ENCODE measurements at places on chromosomes 3 and 15. TPM values are rescaled to one million over a fixed set of nuclear protein-coding genes. Genes with fewer than 3 reads are reported as not detected.

GRCh38 chr3:168024537-168024941 is 71.2 kb downstream of the GOLIM4 start:
- DNase-seq, result peak; percentile 13
- H3K36me3 ChIP-seq, result peaks cover 45% of the 10 kb centered on the region
- H3K27me3 ChIP-seq, result no peaks in the 10 kb centered on the region
- H3K4me1 ChIP-seq, result no peaks in the 10 kb centered on the region

DNA sequence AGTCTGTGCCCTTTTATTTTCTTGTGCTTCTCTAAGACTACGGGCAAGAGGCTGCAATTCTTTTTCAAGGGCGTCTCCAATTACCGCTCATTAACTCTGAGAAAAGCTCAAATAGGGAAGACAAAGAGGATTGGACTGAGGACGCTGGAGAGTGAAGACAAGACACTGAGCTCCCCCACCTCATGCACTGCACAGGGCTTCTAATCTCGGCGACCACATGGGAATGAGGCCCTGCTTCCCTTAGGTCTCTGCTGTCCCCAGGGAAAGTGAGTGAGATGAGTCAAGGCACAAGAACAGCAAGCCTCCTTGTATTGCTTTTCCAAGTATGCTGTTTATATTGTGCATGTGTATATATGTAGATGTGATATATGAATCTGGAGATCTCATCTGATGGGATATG is 392.2 kb upstream of the CFAP20DC start:
- DNase-seq, result no peak
- H3K4me3 ChIP-seq, result no peak overlapping the region

The AHSG gene
- 0.75 TPM for total RNA-seq

- DNase-seq, result no peak
- H3K4me1 ChIP-seq, result no peaks in the 10 kb centered on the region
- no peak overlapping the region for H3K27ac ChIP-seq
These were observed 15.3 kb upstream of the PRKCD start for GRCh38 chr3:53145713-53146080.

DNA sequence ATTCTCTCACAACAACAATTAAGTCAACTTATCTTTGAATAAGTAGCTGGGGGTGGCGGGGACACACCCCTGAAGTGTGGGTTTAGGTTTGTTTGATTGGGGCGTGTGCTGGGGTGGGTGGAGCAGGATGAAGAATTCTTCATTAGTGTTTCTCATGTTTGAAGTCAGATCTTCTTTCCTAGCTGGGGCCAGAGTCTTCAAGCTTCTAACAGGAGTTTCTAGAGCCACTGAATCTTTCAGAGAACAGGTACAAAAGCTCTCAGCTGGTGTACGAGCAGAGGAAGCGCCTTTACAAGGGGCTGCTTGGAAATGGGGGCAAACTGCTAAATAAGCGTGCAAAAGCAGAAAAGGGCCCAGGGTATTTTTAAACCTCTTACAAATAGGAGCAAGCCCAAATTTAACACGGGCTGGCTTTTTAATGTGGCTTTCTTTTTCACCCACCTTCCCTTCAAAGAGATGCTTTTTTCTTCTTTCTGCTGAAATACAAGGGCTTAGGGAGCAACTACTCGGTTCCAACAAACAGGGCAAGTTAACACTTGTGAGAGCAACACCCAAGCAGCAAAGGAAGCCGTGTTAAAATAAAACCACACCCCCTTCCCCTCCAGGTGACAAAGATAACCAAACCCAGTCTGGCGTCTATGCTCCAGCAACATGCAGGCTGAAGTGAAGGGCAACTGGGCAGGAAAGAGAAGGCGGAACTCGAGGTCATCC is 86.9 kb upstream of the RASGRP1 start:
- H3K27me3 ChIP-seq, result no peaks in the 10 kb centered on the region
- no peak overlapping the region for H3K27ac ChIP-seq
- H3K4me1 ChIP-seq, result no peaks in the 10 kb centered on the region
- DNase-seq, result no peak

The DPH3 gene
- total RNA-seq, result 15.5 TPM

DNA sequence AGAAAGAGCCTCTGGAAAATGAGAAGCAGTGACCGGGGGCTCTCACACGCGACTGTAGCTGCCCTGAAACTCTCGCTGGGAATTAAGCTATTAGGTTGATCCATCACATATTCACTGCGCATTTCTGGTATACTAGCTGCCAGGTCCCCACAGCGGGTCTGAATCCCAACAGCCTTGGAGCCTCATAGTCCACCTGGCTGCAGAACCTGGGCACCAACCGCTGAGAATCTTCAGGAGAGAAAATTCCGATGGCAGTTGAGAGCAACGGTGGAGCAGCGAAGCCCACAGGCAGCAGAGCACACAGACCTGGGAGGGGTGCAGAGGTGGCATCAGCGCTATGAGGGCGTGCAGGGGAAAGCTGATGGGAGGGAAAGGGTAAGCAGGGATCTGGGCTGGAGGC is 75.1 kb downstream of the FAM174B start:
- peaks cover 30% of the 10 kb centered on the region for H3K4me1 ChIP-seq
- no peaks in the 10 kb centered on the region for H3K36me3 ChIP-seq
- no peak overlapping the region for H3K4me3 ChIP-seq
- H3K27me3 ChIP-seq, result no peaks in the 10 kb centered on the region
- no peak for DNase-seq
- no peak overlapping the region for H3K27ac ChIP-seq

DNA sequence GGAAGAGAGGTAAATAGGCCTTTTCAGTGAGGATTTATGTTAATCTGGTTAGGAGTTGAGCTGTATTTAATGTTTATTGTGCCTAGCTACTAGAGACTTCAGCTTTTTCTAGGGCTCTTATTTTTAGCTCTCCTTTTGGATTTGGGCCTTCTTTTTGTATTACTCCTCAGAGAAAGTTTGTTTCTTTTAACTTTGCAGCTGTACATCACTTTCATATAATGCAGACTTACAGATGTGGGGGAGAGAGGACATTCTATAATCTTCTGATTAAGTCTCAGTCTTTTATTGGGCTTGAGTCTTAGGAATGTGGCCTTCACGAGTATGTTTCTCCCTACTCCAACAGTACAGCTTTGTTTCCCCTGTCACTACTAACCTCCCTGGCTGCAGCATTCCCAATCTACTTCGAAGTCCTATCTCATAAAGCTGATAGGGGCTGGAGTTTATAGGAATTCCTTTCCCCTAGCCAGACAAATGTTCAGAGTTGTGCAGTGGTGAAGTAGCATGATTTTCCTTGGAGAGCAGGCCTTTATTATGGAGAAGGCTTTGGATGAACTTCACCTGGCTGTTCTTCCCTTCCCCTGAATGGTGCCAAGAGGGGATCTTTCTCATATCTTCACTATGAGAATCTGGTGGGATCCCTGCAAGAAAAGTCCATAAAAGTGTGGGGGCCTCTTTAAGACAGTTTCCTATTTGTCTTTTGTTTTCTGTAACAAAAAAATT is 82.2 kb upstream of the CBLB start:
- H3K36me3 ChIP-seq, result no peaks in the 10 kb centered on the region
- peak; percentile 89 for DNase-seq

The KBTBD13 gene
- total RNA-seq, result 1.6 TPM

The CHP1 gene
- total RNA-seq, result 46.9 TPM

The SMC4 gene
- total RNA-seq, result 53.0 TPM

The TMEM108 gene
- total RNA-seq, result 6.3 TPM

DNA sequence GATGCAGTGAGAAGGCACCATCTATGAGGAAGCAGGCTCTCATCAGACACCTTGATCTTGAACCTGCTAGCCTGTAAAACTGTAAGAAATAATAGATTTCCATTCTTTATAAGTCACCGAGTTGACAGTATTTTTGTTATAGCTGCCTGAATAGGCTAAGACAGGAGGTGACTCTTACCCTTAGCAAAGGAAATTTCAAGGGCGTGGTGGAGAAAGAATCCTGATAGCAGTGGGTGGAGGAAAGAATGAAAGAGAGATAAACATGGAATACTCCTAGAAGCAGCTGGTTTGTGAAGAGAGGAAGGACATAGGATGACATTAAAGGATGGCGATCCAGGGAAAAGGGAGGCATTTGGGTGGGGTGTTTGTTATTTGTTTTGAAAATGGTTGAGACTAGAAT is 41.4 kb downstream of the SIDT1 start:
- DNase-seq, result no peak
- H3K4me3 ChIP-seq, result no peak overlapping the region
- no peaks in the 10 kb centered on the region for H3K27me3 ChIP-seq
- no peak overlapping the region for H3K27ac ChIP-seq

DNA sequence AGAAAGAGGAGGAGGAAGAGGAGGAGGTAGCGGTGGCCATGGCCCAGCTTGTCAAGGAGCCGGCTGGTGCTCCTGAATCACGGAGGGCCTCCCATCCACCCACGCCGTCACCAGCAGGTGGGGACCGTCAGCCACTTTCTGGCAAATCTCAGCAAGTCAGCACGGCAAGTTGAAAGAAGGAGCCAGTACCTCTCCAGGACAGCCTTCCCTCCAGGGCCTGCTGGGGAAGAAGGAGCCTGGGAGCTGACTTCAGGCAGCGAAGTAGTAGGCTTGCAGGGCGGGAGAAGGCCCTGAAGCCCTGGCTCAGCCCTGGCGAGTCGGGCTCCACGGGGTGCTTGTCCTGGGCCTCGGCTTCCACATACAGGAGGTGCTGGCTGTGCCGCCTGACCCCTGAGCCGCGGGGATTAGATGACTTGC is 99.2 kb upstream of the TRPM1 start:
- no peaks in the 10 kb centered on the region for H3K36me3 ChIP-seq
- no peak overlapping the region for H3K4me3 ChIP-seq
- H3K27me3 ChIP-seq, result peaks cover 3% of the 10 kb centered on the region

- no peaks in the 10 kb centered on the region for H3K36me3 ChIP-seq
- H3K4me1 ChIP-seq, result peaks cover 16% of the 10 kb centered on the region
- peak overlapping the region; percentile 60 for H3K27ac ChIP-seq
- DNase-seq, result peak; percentile 79
These were observed 56.6 kb upstream of the POMGNT2 start for GRCh38 chr3:43162230-43163084.

The XIRP1 gene
- total RNA-seq, result 79.4 TPM

The NANOGP8 gene
- 0.27 TPM for total RNA-seq

DNA sequence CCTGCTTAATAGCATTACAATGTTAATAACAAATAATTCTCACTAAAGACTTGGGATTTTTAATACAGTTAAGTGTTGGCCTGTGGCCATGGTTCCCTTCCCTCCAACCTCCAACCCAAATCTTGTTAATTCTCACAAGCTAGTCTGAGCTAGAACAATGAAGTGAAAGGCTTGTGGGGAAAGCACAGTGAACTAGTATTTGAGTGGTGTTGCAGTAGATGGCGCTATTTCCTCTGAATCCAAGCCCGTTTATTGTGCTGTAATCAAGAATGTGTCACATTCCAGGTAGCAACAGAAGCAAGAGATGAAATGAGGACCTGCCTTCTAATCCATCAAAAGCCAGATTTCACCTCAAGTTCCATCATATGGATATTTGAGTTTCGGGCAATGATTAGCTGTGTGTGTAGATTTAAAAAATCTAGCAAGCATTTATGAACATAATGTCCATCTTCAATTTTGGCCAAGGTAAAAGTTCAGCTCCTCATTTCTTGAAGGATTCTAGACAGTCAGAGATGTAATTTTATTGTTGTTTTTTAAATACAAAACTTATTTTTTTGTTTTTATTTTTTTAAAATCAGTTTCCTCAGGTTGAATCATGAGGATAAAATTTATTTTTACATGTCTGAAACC is 160.7 kb downstream of the SQOR start:
- peak; percentile 81 for DNase-seq
- H3K4me1 ChIP-seq, result peaks cover 15% of the 10 kb centered on the region
- no peaks in the 10 kb centered on the region for H3K36me3 ChIP-seq

DNA sequence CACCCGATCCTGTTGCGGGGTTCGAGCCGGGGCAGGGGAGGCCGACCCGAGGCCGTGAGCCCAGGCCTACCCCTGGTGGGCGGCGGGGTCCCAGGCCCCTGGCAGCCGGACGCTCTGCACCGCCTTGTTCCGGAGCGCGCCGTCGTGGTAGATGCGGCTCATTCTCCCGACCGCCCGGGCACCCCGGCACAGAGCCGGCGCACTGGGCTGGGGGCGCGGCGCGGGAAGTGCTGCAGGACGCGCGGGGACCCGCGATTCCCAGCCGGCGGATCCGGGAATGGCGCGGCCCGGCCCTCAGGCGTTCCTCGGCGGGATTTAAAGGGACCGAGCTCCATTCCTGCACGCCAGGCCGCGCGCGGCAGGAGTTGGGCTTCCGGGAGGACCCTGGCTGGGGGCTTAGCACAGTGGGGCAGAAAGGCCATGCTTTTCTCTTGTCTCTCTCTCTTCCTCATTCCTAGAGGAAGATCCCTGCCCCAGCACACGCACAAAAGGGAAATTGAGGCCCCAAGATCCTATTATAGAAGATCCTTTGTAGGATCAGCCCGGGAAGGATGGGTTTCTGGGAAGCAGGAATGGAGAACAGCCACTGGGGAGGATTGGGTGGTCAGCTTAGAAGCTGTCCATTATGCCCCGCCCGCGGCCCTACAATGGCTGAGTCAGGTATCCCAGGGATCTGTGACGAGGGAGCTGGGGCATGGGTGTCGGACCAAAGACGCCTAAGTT is at the start of gene ARPIN:
TSS of gene ARPIN (minus strand) at position 279 of the 723 bp plus-strand sequence. CDS start at position 162, 117 bp downstream.
- peak; percentile 83 for DNase-seq
- H3K4me1 ChIP-seq, result peaks cover 17% of the 10 kb centered on the region
- H3K27me3 ChIP-seq, result no peaks in the 10 kb centered on the region
- H3K27ac ChIP-seq, result peak within 1 kb of the TSS; percentile 89

- no peak overlapping the region for H3K4me3 ChIP-seq
- H3K4me1 ChIP-seq, result no peaks in the 10 kb centered on the region
- H3K27me3 ChIP-seq, result no peaks in the 10 kb centered on the region
- no peak overlapping the region for H3K27ac ChIP-seq
These were observed 57.1 kb upstream of the FXR1 start for GRCh38 chr3:180855364-180855763.

GRCh38 chr15:70857562-70858285 is 3.8 kb upstream of the LARP6 start:
- no peak overlapping the region for H3K4me3 ChIP-seq
- no peaks in the 10 kb centered on the region for H3K27me3 ChIP-seq

DNA sequence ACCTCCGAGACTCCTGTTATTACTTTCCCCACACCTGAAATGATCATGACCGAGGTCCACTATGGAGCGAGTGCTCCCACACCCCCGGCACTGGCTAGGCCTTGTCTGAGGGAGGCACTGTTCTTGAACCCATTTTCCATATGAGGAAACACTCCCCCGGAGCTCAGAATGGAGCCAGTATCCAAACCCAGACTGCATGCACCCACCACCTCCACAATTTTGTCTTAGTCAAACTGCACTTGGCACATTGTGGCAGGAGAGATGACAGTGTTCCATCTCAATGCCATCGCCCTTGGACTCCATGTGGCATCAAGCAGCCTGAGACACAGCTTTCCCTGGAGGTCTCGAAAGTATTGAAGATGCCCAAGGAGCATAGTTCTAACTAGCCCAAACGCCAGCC is 154.1 kb downstream of the NUP210 start:
- no peak for DNase-seq
- H3K4me3 ChIP-seq, result no peak overlapping the region
- H3K27me3 ChIP-seq, result peaks cover 13% of the 10 kb centered on the region
- H3K4me1 ChIP-seq, result peaks cover 6% of the 10 kb centered on the region
- no peaks in the 10 kb centered on the region for H3K36me3 ChIP-seq

The ZFYVE19 gene
- total RNA-seq, result 15.1 TPM

DNA sequence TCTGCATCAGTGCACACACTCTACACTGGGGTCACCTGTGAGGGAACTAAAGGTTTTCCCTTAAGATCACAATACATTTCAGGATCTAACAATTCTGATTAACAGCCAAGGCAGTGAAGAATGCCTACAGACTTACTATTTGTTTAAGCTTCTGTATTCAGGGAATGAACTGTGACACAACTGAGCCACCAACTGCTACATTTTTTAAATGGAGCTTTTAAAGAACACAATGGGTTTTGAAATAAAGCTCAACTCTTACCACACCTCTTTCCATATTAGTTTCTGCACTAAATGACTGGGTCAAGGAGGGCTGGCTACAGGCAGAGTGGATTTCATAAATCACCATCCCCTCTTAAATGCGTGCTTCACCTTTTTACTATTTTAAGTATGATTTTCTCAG is 100.2 kb downstream of the TMCC1 start:
- H3K27me3 ChIP-seq, result no peaks in the 10 kb centered on the region
- no peaks in the 10 kb centered on the region for H3K36me3 ChIP-seq
- no peak overlapping the region for H3K27ac ChIP-seq
- peaks cover 11% of the 10 kb centered on the region for H3K4me1 ChIP-seq
- H3K4me3 ChIP-seq, result no peak overlapping the region
